Stimulated activated CD4-positive, alpha-beta T cell treated with anti-CD3 and anti-CD28 coated beads, Interleukin-1b, Interleukin-23, amount 100 ng/mL, for 1 hour (primary cell): ENCODE measurements at places on chromosomes 6 and 20.

DNA sequence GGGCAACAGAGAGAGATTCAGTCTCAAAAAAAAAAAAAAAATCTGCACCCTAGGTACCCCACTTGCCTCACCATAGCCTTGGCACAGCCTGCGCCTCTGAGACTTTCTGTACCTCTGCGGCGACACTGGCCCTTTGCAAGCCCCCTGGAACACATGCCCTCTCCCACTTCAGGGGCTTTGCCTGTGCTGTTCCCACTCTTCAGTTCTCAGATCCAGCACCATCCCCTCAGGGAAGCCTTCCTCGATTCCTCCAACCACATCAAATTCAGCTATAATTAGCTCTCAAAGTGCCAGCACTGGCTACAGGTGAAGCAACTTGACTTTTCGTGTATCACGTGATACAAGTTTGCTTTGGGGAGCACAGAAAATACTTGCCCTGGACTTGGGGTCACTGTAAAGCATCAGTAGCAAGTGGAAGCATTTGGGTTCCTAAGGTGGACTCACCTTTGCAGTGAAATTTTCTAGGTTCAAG lies 2.1 kb upstream of the UBE2V1 start:
- no peak for DNase-seq

DNA sequence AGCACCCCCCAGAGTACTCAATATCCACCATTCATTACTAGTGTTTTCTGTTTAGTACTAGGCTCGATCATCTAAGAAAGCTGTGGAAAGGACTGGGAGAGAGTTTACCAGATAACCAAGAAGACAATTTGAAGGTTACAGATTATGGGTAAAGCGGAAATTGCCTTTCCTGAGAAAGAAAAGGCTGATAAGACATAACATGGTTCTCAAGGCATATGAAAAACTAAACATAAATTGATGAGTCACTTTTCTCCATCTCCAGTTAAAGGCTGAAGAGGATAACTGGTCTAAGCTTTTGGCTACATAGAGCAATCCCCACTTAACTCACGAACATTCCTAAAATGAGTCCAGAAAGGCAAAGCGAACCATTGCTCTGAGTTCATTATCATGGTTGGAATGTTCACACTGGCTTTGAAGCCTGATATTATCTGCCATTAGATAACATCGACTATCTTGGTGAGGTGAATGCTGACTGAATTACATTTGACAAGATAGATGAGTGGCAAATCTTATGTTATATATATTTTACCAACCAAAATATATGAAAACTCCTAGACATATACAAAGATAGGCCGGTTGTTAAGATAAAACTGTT lies 65.8 kb downstream of the BTBD9 start:
- DNase-seq, result no peak

DNA sequence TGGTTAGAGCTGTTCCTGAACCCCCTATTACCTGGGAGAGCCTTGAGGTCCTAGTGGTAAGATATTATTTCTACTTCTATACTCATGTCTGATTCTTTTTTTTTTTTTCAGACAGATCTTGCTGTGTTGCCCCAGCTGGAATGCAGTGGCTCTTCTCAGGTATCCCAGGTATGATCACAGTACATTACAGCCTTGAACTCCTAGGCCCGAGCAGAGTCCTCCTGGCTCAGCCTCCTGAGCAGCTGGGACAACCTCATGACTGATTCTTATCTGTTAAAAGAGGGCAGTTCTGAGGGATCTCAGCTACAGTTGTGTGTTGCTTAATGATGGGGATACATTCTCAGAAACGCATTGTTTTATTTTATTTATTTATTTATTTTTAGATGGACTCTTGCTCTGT lies 30.2 kb downstream of the BAK1 start:
- DNase-seq, result no peak

GRCh38 chr20:51423810-51424209 lies 118.7 kb downstream of the NFATC2 start:
- DNase-seq, result no peak
